ENCODE measurements at places on chromosomes 5 and 9.

GRCh38 chr5:31273161-31273560, 79.7 kb downstream of the CDH6 start:
- no peaks in the 10 kb centered on the region for H3K36me3 ChIP-seq
- no peak overlapping the region for H3K27ac ChIP-seq
- H3K4me1 ChIP-seq, result no peaks in the 10 kb centered on the region
- no peaks in the 10 kb centered on the region for H3K27me3 ChIP-seq

DNA sequence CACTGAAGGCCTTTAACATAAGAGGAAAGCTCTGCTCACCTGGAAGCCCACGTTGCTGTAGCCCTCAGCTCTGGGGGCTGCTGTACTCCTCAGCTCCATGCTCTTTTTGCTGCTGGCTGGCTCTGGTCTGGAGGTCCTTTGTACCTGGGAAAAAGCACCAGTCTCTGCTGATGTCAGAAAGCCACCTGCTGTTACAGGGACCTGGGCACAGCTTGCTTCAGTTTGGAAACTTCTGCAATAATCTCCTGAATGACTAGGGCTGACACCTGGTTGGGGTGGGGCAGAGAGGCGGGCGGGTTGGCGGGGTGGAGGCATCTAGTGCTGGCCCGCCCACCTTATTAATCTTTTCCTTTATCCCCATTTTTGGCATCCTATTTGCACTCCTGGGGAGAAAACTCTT, at the start of gene SLC28A3:
SLC28A3 (minus strand) TSS at position 224 of the 400 bp plus-strand sequence; CDS start at position 99, 125 bp downstream.
- DNase-seq, result no peak
- no peaks in the 10 kb centered on the region for H3K4me1 ChIP-seq
- H3K27me3 ChIP-seq, result no peaks in the 10 kb centered on the region
- no peak within 1 kb of the TSS for H3K4me3 ChIP-seq
- H3K27ac ChIP-seq, result no peak within 1 kb of the TSS

DNA sequence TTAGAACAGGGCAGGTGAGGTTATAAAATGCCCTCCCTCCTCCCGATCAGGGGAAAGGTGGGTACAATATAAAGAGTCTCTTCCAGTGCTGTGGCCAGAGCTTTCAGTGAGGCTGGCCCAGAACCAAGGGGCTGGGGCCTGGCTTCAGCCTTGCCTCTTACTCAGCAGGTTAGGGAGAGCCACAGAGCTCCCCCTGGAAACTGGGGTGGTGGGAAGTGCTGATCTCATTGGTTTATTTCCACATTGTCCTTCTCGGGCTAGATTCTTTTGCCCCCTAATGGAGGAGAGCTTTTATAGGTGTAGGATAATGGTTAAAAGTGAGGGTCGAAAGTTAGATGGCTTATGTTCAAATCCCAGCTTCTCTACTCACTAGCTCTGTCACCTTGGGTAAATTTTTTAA, 186.7 kb upstream of the TBC1D2 start:
- H3K27me3 ChIP-seq, result no peaks in the 10 kb centered on the region
- H3K4me3 ChIP-seq, result no peak overlapping the region
- no peak for DNase-seq
- no peaks in the 10 kb centered on the region for H3K36me3 ChIP-seq

DNA sequence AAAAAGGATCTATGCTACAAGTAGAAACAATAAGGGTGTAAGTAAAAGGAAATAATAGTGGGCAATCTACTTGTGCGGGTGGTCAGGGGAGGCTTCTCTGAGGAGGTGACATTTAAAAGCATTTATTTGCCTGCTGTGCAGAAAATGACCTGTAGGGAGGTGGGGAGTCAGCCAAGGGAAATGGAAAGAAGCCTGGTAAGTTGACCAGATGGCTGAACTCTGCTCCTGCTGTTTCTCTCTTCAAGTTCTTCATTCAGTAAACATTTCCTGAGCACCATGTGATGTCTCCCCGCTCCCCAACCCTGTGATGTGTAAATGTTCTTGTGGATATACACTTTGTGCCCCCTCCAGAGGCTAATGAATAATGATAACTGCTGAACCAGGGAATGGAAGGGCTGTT, 9.9 kb upstream of the SPIN1 start:
- no peaks in the 10 kb centered on the region for H3K27me3 ChIP-seq
- no peaks in the 10 kb centered on the region for H3K36me3 ChIP-seq
- H3K27ac ChIP-seq, result no peak overlapping the region
- DNase-seq, result no peak
- H3K4me1 ChIP-seq, result no peaks in the 10 kb centered on the region
- no peak overlapping the region for H3K4me3 ChIP-seq

DNA sequence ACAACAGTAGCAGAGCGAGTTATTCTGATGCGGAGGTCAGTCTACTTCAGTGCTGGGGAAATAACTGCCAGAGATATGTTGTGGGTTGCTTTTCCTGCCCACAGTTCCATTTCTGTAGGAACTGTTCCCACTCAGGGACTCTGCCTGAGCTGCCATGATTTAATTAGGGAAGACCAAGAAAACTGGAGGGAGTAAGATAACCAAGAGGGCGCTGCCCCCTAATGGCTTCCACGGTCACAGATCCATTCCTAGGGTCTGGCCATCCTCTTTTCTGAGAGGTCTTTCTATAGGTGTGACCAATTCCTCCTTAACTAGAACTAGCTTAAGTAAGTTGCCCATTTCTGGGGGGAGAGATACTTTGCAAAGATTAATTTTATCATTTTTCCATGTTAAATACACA, 125.9 kb downstream of the APBA1 start:
- H3K27ac ChIP-seq, result no peak overlapping the region
- no peak for DNase-seq
- no peaks in the 10 kb centered on the region for H3K4me1 ChIP-seq
- no peaks in the 10 kb centered on the region for H3K36me3 ChIP-seq
- no peaks in the 10 kb centered on the region for H3K27me3 ChIP-seq

DNA sequence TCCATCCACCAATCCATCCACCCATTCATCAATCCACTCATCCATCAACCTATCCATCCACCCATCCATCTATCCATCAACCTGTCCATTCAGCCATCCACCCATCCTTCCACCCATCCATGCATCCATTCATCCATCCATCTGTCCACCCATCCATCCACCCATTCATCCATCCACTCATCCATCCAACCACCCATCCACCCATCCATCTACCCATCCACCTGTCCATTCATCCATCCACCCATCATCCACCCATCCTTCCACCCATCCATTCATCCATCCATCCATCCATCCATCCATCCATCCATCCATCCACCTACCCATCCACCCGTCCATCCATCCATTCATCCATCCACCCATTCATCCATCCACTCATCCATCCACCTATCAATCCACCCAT, 195.8 kb downstream of the NXNL2 start:
- no peaks in the 10 kb centered on the region for H3K4me1 ChIP-seq
- H3K27ac ChIP-seq, result no peak overlapping the region
- DNase-seq, result no peak
- H3K4me3 ChIP-seq, result no peak overlapping the region
- no peaks in the 10 kb centered on the region for H3K36me3 ChIP-seq

GRCh38 chr5:172142709-172143215, 45.3 kb downstream of the STK10 start:
- no peak for DNase-seq
- H3K27me3 ChIP-seq, result no peaks in the 10 kb centered on the region
- H3K4me1 ChIP-seq, result peaks cover 72% of the 10 kb centered on the region
- H3K4me3 ChIP-seq, result no peak overlapping the region

- H3K36me3 ChIP-seq, result no peaks in the 10 kb centered on the region
- H3K4me1 ChIP-seq, result no peaks in the 10 kb centered on the region
- no peak for DNase-seq
- H3K27ac ChIP-seq, result no peak overlapping the region
These were observed 195.0 kb downstream of the ADAMTSL1 start for GRCh38 chr9:18668944-18669343.

GRCh38 chr9:93132946-93133680, 938 bp downstream of the NINJ1 start:
- peaks cover 83% of the 10 kb centered on the region for H3K4me1 ChIP-seq
- H3K27me3 ChIP-seq, result no peaks in the 10 kb centered on the region
- peak overlapping the region; percentile 86 for H3K4me3 ChIP-seq

GRCh38 chr9:5593904-5594303, 35.0 kb upstream of the RIC1 start:
- H3K4me1 ChIP-seq, result no peaks in the 10 kb centered on the region
- H3K27me3 ChIP-seq, result no peaks in the 10 kb centered on the region
- no peaks in the 10 kb centered on the region for H3K36me3 ChIP-seq
- DNase-seq, result no peak
- H3K27ac ChIP-seq, result no peak overlapping the region
- H3K4me3 ChIP-seq, result no peak overlapping the region

DNA sequence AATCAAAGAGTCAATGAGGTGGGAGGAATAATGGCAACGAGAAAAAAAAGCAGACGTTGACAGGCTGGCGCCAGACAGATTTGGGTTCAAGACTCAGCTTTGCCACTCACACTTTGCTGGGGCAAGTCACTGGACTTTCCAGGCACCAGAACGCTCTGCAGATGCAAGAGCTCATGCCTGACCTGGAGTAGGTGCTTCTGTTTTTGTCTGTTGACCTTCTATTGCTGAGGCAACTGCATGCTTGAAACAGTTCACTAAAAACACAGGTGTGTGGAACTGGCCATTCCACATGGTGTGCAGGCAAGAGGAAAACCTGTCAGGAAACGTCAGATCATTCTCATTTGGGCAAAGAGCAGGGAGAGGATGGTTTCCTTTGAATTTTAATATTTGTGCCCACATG, 161.2 kb upstream of the SMIM23 start:
- no peaks in the 10 kb centered on the region for H3K4me1 ChIP-seq
- no peak overlapping the region for H3K27ac ChIP-seq
- no peak for DNase-seq
- H3K4me3 ChIP-seq, result no peak overlapping the region

- H3K27me3 ChIP-seq, result no peaks in the 10 kb centered on the region
- H3K36me3 ChIP-seq, result no peaks in the 10 kb centered on the region
- H3K4me1 ChIP-seq, result peaks cover 12% of the 10 kb centered on the region
These were observed 14.5 kb upstream of the CAMSAP1 start for GRCh38 chr9:135921749-135922310.

GRCh38 chr9:36980148-36980974, 53.7 kb downstream of the PAX5 start:
- peaks cover 26% of the 10 kb centered on the region for H3K27me3 ChIP-seq
- H3K36me3 ChIP-seq, result no peaks in the 10 kb centered on the region
- H3K4me3 ChIP-seq, result no peak overlapping the region
- DNase-seq, result no peak

DNA sequence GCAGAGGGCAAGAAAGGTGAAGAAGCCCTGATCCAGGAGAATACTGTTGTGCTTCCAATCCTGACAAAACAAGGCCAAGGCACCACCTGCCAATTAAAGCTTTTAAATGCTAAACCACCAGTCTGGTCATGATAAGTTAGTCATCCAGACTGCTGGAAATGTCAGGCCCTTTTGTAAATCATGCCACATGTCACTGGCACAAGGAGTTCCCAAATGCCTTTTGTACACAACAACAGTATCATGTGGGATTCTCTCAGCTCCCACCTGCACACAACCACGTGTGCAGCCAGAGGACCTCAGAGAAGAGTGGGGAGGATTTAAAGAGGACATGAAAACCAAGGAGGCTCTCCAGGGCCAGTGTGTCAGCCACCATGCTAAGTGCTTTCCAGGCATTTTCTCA, 99.3 kb downstream of the CDK5RAP2 start:
- no peaks in the 10 kb centered on the region for H3K4me1 ChIP-seq
- H3K27ac ChIP-seq, result no peak overlapping the region
- H3K36me3 ChIP-seq, result peaks cover 52% of the 10 kb centered on the region

GRCh38 chr5:132046880-132047299, 13.6 kb upstream of the IL3 start:
- peaks cover 7% of the 10 kb centered on the region for H3K27me3 ChIP-seq
- no peaks in the 10 kb centered on the region for H3K36me3 ChIP-seq
- no peak overlapping the region for H3K27ac ChIP-seq
- no peak overlapping the region for H3K4me3 ChIP-seq
- no peak for DNase-seq
- H3K4me1 ChIP-seq, result no peaks in the 10 kb centered on the region

DNA sequence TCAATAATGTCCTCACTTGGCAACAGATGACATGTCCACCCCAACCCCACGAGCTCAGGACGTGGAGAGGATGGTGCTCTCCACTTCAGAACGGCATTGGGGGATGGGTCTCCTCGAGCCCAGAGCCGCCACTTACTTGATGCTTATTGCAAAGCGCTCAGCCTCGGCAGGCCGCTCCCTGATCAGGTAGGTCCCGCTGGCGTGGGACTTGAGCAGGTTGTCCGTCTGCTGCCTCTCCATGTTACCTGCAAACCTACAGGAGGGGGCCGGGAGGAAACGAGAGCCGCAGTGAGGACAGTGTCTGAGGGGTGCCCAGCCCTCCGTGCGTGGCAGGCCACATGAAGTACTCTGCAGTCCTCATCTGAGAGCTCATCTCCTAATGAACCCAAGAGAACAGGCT, 36.6 kb upstream of the SARDH start:
- H3K4me1 ChIP-seq, result no peaks in the 10 kb centered on the region
- no peaks in the 10 kb centered on the region for H3K36me3 ChIP-seq
- no peak overlapping the region for H3K27ac ChIP-seq
- no peak for DNase-seq
- H3K27me3 ChIP-seq, result no peaks in the 10 kb centered on the region
- H3K4me3 ChIP-seq, result no peak overlapping the region

- H3K4me3 ChIP-seq, result no peak overlapping the region
- no peak for DNase-seq
- H3K27me3 ChIP-seq, result no peaks in the 10 kb centered on the region
- H3K4me1 ChIP-seq, result no peaks in the 10 kb centered on the region
- no peak overlapping the region for H3K27ac ChIP-seq
These were observed 139.7 kb upstream of the MAN2A1 start for GRCh38 chr5:109550077-109550476.

GRCh38 chr5:176822041-176822792, 11.9 kb downstream of the UNC5A start:
- H3K4me3 ChIP-seq, result no peak overlapping the region
- DNase-seq, result no peak
- peaks cover 9% of the 10 kb centered on the region for H3K4me1 ChIP-seq
- H3K36me3 ChIP-seq, result no peaks in the 10 kb centered on the region

- H3K4me3 ChIP-seq, result no peak overlapping the region
- no peak for DNase-seq
- H3K27ac ChIP-seq, result no peak overlapping the region
- peaks cover 24% of the 10 kb centered on the region for H3K27me3 ChIP-seq
- H3K36me3 ChIP-seq, result no peaks in the 10 kb centered on the region
These were observed 2.1 kb downstream of the FGF18 start for GRCh38 chr5:171421331-171422262.

- DNase-seq, result peak; percentile 38
- peaks cover 73% of the 10 kb centered on the region for H3K36me3 ChIP-seq
- H3K27ac ChIP-seq, result no peak overlapping the region
- no peak overlapping the region for H3K4me3 ChIP-seq
These were observed 51.5 kb downstream of the CEP120 start for GRCh38 chr5:123371575-123372179.

- peaks cover 6% of the 10 kb centered on the region for H3K36me3 ChIP-seq
- DNase-seq, result no peak
- no peaks in the 10 kb centered on the region for H3K27me3 ChIP-seq
- peaks cover 55% of the 10 kb centered on the region for H3K4me1 ChIP-seq
- no peak overlapping the region for H3K4me3 ChIP-seq
- peak overlapping the region; percentile 50 for H3K27ac ChIP-seq
These were observed 17.0 kb downstream of the NOTCH1 start for GRCh38 chr9:136528716-136529341.

DNA sequence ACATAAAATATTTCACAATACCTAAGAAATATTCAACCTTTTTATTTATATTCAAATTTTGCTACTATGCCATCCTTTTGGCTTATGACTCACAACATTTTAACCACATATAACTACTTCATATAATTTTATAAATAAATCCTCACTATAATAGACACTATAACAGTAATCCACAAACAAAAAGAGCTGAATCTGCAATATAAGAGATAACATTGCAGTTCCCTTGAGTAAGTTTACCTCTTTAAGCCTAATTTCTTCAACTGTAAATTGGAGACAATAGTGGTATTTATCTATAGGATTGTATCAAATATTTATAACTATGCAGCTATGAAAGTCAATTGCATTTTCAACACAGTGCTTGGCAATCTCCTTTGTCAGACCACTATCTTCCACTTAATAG, 1084.5 kb downstream of the NR2F1-AS1 start:
- H3K36me3 ChIP-seq, result no peaks in the 10 kb centered on the region
- H3K27me3 ChIP-seq, result no peaks in the 10 kb centered on the region
- H3K27ac ChIP-seq, result no peak overlapping the region
- no peaks in the 10 kb centered on the region for H3K4me1 ChIP-seq
- no peak for DNase-seq

Measured in CD4-positive, alpha-beta T cell (primary cell).